ENCODE measurements at places on chromosomes 3 and 15. TPM values are rescaled to one million over a fixed set of nuclear protein-coding genes. Genes with fewer than 3 reads are reported as not detected.

Gene DAZL
- total RNA-seq, result not detected

Gene MAP6D1
- 2.0 TPM for total RNA-seq

Gene ATP2B2
- not detected for total RNA-seq

Gene PAK2
- 22.1 TPM for total RNA-seq

Gene PLXND1
- total RNA-seq, result 155 TPM

Gene FAM81A
- total RNA-seq, result not detected

Gene ANKUB1
- total RNA-seq, result not detected

Gene SQOR
- 46.6 TPM for total RNA-seq

Gene KNG1
- not detected for total RNA-seq

Gene EPHA3
- total RNA-seq, result 1.9 TPM

Data from pericardium fibroblast (primary cell).